C1 segment of cervical spinal cord (tissue), 14 donors: ENCODE measurements at places on chromosomes 7 and 10.

DNA sequence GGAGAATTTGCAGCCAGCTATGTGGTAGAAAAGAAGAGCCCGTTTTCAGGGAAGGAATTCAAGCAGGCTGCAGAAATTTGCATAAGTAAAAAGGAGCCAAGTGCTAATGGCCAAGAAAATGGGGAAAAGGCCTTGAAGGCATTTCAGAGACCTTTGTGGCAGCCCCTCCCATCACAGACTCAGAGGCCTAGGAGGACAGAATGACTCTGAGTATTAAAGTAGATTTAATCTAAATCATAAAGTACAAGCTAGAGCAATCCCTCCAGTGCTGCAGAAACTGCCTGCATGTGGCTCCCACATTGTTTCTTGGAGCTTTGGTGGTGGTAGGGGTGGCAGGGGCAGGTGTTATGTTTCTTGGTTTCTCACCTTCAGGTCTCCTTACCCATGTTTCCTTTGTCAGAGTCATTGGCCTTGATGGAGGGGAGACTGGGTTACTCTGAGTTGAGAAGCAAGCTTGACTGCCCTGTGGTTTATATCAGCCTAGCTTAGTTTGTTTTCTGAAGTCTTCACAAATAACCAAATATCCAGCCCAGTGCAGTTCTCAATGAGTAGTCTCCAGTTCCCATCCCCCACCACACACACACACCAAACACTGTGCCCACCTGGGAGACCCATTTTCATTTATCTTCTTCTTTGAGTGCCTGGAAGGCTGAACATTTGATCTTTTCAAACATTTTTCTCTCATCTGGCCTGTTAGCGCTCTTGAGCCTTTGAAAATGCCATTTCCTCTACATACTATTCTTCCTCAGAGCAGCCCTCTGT lies 34.5 kb downstream of the ITPRIP start:
- no peak for DNase-seq

DNA sequence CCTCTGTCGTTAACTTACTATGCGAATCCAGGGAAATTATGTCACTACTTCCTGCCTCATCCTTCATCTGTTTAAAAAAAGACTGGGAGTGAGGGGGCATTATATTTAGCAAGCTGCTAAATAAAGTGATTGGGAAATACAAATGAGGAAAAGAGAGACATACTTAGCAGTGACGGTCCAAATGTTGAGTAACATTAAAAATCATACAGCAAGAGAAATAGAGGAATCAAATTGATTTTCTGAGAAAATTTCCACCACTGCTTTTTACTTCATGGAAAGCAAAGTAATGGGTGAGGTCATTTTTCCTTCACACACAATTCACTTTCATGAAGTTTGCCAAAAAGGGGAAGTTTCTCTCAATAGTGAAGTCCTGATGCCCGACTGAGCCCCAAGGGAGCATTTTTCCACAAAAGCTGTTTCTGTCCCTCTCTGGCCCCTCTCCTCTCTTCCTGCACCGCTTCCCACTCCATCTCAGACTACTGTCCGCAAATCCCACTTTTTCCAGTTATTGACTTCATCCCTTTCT lies 61.9 kb upstream of the ADO start:
- no peak for DNase-seq

DNA sequence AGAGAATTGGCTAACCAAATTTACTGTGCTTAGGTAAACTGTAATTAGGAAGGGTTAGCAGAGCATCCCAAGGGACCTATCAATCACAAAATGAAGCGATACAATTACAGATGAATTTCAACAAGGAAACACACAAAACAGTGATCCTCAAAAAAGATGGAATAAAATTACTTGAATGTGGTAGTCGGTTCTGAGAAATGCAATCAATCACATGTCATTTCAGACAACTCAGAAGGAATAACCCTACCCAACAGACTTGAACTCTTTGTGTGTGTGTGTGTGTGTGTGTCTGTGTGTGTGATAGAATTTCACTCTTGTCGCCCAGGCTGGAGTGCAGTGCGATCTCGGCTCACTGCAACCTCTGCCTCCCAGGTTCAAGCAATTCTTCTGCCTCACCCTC lies 43.5 kb downstream of the ST8SIA6 start:
- no peak for DNase-seq

- no peak for DNase-seq
Observed at GRCh38 chr10:62082729-62083411, 181.4 kb downstream of the ARID5B start.

DNA sequence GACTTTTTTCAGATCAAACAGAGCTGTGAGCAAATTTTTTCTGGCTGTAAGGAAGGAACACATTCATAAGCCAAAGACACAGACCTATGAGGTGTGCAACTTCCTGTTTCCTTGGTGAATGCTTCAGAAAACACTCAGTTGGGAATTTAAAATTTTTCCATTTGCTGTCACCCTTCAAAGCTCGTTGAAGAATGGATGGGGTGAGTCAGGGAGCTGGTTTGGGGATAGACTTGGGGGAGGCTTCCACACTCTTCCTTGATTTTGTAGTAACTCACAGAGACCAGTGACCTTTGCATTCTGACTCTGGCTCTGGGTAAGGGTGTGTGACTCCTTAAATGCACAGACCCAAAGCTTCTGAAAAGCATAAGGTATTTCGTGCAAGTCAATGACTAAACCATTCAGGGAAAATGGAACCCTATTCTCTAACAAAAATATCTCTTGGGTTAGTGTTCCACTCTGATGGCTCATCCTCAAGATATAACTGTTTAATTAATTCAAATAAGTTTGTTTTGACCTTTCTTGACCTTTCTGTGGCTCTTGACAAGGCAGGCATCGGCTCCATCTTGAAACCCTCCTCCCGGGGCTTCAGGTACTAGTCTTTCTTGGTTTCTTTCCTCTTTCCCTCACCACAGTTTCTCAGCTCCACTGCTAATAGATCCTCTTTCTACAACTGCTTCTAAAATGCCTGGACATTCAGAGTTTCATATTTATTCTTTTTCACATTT lies 227.8 kb upstream of the INHBA start:
- no peak for DNase-seq

DNA sequence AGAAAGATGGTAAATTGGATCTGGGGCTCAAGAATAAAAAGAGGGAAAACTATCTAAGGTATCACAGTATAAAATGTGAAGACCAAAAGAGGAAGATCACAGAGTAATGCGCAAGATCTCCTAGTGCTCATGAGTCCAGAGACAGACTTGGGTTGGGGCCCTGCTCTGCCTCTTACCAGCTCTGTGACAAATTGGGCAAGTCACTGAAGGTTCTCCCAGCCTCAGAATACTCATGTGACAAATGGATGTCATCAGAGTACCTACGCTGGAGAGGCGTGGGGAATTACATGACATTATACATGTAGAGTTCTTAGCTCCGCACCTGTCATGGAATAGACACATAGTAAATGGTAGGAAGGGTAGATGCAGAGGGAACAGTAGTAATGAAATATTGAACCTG lies 124.4 kb downstream of the DOCK4 start:
- DNase-seq, result no peak

- no peak for DNase-seq
Observed at GRCh38 chr10:91032611-91033206, 111.8 kb upstream of the ANKRD1 start.

GRCh38 chr10:106608066-106608465 lies 556.4 kb downstream of the SORCS1 start:
- DNase-seq, result no peak

DNA sequence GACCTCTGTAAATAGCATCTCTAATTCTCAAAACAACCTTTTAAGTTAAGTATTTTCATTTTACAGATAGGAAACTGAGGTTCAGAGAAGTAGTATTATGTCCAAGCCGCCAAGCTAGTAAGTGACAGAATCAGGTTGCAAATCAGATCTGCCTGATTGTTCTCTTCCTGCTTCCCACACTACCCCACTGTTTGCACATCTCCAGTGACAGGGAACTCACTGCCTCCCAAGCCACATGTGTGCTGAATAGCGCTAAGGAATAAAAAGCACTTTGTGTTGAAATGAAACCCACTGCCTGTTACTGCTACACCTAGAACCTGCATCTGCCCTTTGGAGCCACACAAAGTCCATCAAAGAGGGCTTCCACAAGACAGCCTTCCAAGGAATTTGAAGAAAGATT lies 45.1 kb upstream of the WDR11 start:
- no peak for DNase-seq

DNA sequence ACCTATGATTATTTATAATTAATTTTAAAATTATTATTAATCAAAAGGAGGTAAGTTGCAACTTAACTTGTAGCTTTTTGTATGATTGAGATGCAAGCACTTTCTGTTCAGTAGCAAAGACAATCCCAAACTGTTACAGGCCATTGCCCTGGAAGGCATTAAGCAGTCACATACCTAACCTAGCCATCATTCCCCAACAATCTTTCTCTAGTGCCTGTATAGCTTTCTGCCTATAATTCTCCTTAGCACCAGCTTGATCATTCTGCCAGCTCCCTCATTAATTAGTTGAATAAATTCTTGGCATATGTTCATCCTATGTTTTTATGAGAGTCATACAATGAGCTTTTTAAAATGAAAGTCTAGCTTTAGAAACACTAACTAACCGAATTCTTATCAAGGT lies 178.9 kb upstream of the TMEM106B start:
- DNase-seq, result no peak

GRCh38 chr10:74194545-74194944 lies 43.5 kb downstream of the ADK start:
- DNase-seq, result no peak

GRCh38 chr10:23065181-23065948 lies 30.0 kb upstream of the MSRB2 start:
- DNase-seq, result no peak

- DNase-seq, result no peak
Observed at GRCh38 chr7:11584406-11585031, 247.5 kb downstream of the THSD7A start.

- DNase-seq, result no peak
Observed at GRCh38 chr7:157574914-157575586, 238.2 kb downstream of the DNAJB6 start.

GRCh38 chr7:13312307-13312706 lies 624.9 kb downstream of the ARL4A start:
- no peak for DNase-seq

GRCh38 chr7:115478426-115478825 lies 552.1 kb downstream of the TFEC start:
- no peak for DNase-seq

DNA sequence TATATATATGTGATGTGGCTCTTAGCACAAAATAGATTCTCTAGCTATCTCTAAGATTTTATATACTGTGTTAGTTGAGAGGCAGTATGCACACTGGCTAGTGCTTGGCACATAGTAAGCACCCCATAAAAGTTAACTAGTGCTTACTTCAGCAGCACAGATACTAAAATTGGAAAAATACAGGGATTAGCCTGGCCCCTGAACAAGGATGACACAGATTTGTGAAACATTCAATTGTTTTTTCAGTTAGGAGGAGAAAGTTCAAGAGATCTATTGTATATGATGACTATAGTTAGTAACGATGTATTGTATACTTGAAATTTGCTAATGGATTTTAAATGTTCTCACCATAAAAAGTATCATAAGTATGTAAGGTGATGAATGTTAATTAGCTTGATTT lies 78.3 kb upstream of the LRRC17 start:
- DNase-seq, result no peak

DNA sequence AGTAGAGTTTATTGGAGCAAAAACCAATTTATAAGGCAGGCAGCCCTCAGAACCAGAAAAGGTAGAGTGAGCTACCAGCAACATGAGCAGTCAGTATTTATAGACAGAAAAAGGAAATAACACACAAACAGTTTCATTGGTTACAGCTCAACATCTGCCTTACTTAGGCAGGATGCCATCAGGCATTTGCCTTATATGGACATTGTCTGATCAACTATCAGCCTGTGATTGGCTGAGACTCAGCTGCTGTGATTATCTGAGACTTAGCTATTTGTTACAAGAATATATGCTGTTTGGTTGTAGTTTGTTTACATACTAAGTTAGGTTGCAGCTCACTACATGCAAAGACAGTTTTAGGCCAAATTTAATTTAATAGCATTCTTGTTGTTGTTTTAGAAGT lies 60.4 kb upstream of the CDK1 start:
- no peak for DNase-seq
